ENCODE measurements at places on chromosomes 13 and 19.

DNA sequence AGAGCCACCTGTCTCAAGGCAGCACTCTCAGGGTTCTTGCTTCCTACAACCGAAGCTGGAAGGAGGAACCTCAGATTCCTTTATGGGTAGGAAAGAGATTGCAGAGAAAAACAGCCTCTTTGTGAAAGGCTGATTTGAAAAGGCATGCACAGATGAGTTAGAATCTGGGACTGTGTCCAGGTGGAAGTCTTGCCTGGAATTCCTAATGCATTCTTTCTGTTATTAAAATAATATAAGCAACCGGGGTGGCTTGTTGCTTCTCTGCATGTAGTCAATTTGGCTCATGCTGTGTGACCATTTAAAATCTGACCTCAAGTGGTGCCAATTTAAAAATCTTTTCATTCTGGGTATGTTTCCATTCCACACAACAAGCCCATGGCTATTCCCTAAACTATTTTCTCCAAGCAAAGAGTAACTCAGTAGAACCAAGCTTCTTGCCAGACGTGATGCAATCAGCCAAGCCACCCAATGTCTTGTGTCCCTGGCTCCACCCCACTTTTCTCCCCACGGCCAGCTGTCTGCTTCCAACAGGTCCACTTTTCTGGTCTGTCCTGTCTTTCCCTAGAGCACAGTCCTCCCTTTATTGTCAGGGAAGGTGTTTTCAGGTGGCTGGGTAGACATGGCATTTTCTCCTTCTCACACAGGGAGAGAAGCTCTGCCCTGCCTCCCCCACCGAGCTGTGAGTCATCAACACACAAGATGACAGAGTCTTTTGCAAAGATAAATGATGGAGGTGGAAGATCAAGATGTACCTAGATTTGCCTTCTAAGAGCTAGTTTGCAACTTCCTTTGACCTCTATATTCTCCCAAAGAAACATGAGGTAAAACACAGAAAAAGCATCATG is 394.3 kb downstream of the FOXO1 start:
- peak; percentile 18 for DNase-seq

- no peak for DNase-seq
Observed at GRCh38 chr19:48400018-48400742, 6.7 kb downstream of the GRIN2D start.

- DNase-seq: no peak
Observed at GRCh38 chr19:47323872-47324271, 8.1 kb upstream of the C5AR2 start.

DNA sequence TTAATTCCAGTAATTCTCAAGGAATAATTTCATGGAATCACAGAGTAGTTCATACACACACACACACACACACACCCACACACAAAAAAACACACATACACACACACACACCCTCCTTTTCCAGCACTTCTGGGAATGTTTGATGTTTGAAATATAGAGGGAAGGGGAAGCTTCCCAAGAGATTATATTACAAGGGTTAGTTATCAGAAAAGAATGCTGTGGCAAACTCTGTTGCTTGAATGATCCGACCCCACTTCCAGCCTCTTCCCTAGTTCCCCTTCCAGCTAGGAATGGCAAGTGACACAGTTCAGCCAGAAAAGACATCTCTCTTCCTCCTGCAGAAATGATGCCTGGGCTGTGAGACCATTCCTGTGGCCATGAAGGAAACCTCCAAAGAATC is 49.9 kb downstream of the KCTD12 start:
- DNase-seq: no peak

DNA sequence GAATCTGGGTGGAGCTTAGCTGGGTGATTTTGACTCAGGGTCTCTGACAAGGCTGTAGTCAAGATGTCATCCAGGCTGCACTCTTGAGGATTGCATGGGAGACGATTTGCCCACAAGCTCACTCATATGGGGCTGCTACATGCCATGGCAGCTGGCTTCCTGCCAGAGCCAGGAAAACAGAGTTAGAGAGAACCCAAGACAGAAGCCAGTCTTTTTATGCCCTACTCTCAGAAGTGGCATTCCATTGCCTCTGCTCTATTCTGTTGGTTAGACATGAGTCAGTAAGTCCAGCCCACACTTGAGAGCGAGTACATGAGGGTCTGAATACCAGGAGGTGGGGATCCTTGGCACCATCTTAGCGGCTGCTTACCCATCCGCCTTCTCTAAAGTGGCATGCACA is 9.5 kb downstream of the POLR1D start:
- no peak for DNase-seq

DNA sequence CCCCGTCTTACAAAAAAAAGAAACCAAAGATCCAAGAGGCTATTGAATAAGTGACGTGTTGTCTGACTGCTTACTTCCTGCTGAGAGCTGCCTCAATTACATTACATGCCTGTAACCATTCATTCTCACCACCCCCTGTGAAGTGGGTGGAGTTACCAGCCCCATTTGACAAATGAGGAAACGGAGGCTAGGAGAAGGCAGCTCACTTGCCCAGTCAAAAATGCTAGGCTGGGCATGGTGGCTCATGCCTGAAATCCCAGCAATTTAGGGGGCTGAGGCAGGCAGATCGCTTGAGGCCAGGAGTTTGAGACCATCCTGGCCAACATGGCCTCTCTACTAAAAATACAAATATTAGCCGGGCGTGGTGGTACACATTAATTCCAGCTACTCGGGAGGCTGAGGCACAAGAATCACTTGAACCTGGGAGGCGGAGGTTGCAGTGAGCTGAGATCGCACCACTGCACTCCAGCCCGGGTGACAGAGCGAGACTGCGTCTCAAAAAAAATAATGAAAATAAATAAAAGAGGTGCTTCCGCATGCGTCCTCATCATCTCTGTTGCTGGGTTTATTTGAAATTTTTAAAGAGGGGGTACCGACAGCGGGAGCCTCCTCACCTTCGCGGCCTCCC is 499 bp downstream of the LSM7 start:
- no peak for DNase-seq
